ENCODE measurements at places on chromosomes 6 and 20.

- DNase-seq: no peak
Measured at GRCh38 chr20:36454698-36455427, 86.5 kb upstream of the MYL9 start.

DNA sequence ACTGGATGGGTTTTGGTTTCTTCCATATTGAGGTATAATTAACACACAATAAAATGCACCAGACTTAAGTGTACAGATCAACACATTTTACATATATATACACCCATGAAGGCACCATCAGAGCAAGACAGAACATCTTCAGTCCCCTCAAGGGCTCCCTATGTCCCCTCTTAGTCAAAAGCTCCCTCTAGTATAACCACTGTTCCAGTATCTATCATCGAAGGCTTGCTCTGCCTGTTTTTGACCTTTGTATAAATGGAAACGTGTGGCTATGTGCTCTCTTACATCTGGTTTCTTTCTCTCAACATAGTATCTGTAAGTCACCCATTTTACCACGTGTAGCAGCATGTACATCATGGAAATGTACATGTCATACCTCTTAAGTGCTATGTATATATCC lies 66.5 kb downstream of the BANF2 start:
- no peak for DNase-seq

GRCh38 chr6:85594197-85594930 lies 706 bp upstream of the SNX14 start:
- DNase-seq: no peak

GRCh38 chr6:31131595-31131994 lies 7.3 kb downstream of the PSORS1C2 start:
- no peak for DNase-seq

DNA sequence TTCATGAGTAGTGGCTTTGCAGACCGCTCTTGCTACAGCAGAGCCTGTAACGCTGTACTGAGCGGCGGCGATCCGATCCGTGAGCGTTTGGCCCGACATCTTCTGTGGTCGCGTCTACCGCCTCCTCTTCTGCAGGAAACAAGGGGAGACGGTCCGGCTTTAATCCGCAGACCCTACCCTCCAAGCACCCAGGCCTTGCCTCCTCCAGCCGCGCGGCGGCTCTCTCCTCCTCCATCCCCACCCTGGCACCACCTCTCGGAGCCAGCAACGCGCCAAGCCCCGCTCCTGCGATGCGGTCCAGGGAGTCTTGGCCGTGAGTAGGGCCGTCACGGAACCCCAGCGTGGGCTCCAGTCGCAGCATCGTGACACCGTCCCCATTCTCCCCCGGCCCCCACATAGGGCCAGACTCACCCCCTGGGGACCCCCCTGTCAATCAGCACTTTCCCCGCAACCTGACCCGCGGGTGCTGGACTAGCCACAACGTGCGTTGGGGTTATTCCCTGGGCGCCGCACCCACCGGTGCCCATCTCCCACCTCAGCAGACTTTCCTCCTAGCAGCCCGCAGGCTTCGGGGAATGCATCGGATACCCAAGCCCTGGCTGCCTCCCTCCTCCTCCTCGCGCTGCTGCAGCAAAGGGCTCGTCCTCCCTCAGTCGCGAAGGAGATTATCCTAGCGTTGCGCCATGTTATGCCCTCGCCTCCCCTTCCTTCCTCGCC lies 914 bp downstream of the SNAP91 start:
- no peak for DNase-seq

Measured in activated gamma-delta T cell (primary cell).